PC-9 (cell line): ENCODE measurements at places on chromosomes 16 and 17.

GRCh38 chr17:50893183-50893993 lies 27.2 kb upstream of the TOB1 start:
- DNase-seq: peak; percentile 77

- no peak for DNase-seq
Observed at GRCh38 chr16:57648125-57648524, 19.7 kb downstream of the ADGRG1 start.

GRCh38 chr17:2138318-2138717 lies 83.4 kb downstream of the HIC1 start:
- DNase-seq: no peak

GRCh38 chr17:2295575-2295974 lies 8.0 kb downstream of the SMG6 start:
- DNase-seq: no peak

DNA sequence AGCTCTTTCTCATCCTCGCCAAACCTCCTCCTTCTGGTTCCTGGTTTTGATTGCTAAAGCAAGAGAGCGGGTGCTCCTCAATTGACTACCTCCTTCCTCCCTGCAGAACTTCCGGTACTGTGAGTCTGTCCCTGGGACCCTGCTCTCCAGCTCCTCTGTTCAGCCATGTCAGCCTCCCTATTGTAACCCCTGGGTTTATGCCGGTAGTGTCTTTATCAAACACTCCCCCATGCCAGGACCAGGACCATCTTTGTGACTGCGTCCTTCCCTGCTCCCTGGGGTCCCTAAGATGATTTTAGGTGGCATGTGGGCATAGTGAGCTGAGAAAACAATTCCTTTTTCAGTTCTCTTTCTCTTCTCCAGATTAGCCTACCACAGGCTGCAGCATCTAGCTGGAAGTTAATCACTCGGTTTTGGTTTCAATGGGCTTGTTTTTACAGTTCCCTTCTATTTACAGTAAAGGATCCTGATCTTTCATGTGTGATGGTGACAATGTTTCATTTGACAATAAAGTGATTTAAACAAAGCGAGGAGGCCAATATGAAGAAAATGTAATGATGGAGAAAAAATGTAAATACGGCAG lies 27.7 kb upstream of the IL21R start:
- DNase-seq: no peak

DNA sequence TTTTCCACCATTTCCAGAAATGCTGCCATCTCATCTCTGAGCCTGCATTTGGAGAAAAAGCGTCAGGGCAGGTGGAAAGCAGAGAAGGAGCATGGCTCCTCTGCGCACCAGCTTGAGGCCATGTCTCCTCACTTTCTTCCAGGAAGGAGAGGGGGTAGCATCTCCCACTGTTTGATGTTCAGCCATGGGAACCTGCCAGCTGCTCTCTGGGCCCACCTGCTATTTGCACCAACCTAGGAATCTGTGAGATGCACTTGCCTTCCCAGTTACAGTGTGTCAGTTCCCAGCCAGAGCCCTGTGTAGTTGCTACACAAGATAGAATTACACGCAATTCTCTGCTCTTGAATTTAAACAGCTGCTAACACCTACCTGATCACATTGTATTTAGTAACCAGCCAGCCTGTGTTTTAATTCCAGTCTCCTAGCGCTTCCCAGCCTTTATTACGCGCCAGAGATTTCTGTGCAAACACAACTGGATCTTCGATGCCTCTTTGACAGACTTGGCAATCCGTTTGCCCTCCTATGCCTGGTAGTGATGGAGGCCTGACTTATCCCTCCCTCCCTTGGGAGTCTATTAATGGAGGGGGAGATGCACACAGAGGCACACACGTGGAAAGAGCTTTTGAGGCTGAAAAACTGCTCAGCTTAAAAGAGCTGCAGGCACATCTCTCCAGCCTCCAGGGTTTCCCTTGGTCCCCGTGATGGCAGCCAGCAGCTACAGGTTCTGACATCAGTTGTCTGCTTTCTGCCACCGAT lies 98.1 kb upstream of the SEC14L1 start:
- DNase-seq: no peak

- peak; percentile 25 for DNase-seq
Observed at GRCh38 chr16:5615868-5616642, 518.5 kb upstream of the EEF2KMT start.

- no peak for DNase-seq
Observed at GRCh38 chr17:47762728-47763127, 29.7 kb downstream of the TBX21 start.

GRCh38 chr17:32631341-32632096 lies 144.7 kb downstream of the CDK5R1 start:
- no peak for DNase-seq

GRCh38 chr17:41581366-41582060 lies 5.2 kb downstream of the KRT14 start:
- no peak for DNase-seq

DNA sequence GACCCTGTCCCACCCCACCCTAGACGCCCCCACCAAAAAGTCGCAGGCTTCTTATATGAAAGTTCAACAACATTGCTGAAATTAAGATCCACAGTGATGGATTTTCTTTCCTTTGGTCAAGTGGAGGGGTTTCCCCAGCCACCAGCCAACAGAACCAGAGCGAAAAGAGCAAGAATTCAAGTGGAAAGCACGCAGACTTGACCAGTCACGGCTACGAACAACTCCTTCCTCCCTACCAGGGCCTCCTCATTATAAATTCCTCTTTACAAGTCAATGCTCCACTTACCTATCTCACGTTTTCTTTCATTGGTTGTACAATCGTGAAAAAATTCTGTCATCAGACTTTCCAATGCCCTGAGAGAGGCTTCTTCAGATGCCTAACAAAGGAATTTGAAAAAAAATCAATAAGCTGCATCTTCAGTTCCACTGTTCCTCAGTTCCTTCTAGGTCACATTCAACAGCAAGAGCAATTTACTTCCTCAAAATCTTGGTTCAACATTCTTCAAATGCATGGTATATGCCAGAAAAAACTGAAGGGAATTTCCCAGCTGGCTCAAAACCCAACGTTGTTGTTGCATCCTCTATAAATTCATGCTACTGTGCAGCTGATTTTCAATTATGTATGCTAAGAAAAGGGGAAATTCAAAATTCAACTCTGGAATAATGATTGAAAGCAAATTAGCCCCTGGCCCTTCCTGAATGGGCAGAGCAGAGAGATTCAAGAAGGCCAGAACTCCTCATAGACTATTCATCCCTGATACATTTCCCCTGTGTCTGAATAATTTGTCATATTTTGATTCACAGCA lies 30.9 kb downstream of the XPO6 start:
- no peak for DNase-seq

GRCh38 chr17:19876529-19877161 lies 8.9 kb upstream of the ULK2 start:
- DNase-seq: no peak

DNA sequence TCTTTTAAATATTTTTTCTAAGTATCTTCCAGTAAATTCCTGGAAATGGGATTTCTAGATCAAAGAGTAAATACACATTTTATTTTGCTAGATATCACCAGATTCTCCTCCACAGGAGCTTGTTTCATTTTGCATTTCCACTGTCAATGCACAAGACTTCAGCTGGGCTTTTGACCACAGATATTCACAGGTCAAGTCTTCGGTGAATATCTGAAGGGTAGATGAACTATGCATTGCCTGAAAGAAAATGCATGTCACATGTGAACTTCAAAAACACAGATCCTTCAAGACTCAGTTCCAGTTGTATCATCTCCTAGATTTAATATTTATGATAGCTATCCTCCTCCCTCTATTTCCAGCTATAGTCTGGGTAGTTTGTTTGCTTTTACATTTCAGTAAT lies 963.6 kb upstream of the GOT2 start:
- no peak for DNase-seq

DNA sequence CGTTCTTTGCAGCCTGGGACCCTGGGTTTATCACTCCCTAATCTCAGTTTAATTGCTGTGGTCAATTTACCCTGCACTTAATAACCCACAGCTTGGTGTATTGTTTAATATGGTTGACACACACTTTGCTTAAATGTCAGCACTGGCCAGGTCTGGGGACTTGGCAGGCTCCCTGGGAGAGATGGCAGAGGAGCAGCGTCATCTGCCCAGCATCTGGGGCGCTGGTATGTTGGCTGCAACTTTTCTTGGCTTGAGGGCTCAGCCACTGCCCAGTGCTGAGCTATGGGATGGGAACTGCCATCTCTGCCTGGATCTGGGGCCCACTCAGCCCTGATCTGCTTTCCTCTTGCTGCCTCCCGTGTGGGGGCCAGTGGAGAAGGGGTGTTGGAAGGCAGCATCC lies 115.7 kb upstream of the IRX3 start:
- DNase-seq: no peak

- no peak for DNase-seq
Observed at GRCh38 chr16:12868788-12869187, 32.6 kb upstream of the SHISA9 start.

GRCh38 chr16:17519101-17519955 lies 48.6 kb upstream of the XYLT1 start:
- DNase-seq: no peak

GRCh38 chr16:49637933-49638672 lies 217.8 kb downstream of the ZNF423 start:
- DNase-seq: no peak

DNA sequence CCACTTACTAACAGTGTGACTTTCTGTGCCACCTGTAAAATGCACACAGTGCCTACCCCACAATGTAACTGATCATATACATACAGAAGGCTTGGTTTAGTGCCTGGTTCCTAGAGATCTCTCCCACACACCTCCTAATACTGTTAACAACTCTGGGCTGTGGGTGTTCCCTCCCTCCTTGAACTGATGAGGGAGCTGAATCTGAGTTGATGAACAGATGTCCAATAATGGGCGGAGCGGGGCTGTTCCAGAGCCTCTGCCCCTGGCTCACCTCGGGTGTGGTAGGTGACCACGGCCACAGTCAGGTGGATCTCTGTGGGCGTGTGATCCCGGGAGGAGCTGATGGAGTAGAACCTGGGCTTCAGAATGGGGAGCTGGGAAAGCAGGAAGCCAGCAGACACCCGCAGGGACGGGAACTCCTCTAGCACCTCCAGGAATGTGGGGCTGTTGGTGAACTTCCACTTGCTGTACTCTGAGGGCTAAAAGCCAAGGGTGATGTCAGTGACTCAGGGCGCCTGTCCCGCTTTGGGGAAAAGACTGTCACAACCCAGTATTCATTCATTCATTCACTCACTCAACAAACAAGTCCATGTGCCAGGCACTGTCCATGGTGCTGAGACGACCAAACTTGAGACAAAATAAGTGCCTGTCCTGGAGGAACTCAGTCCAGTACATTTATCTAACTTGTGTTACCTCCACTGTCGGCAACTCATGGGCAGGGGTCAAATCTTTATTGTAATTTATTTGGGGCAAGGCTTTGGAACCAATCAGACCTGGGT lies 37.6 kb downstream of the NOS2 start:
- no peak for DNase-seq

- no peak for DNase-seq
Observed at GRCh38 chr17:33021731-33022408, 30.2 kb downstream of the SPACA3 start.

GRCh38 chr16:48117217-48118105 lies 38.3 kb downstream of the ABCC12 start:
- DNase-seq: peak; percentile 34

GRCh38 chr17:63740464-63741142 lies 996 bp downstream of the STRADA start:
- DNase-seq: no peak

DNA sequence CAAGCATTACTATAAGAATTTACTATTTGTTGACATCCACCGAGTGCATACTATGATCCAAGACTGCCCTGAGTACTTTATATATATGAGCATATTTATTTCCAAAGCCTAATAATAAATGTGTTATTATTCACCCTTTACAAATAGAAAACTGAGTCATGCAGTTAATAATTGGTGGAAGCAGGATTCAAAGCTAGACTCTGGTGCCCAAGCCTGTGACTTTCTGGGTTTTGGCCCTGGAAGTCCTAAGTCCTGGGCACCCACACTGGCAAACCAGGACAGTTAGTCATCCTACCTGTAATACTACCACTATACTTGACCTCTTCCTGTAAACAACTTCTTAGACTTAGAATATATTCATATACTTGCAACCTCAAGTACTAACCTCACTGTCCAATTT lies 257.4 kb upstream of the IRX5 start:
- no peak for DNase-seq

DNA sequence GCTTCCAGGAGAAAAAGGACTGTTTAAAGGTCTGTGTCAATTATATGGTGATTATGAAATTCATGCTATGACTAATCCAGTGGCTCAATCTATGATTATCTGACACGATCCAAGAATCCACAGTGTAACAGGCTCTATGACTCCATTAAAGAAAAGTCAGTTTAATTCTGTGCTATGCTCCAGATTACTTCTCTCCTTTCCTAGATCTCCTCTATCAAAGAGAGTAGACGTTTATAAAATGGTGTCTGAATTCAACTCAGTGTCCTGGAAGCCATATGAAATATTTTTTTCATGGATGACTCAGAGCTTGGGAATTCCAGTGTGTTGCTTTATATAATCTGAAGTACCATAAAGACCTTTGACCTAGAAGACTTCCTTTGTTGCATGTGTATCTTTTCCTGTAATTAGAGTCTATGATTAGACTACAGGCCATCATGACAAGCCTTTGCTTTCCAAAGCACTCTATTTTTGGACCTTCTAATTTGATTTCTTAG lies 27.0 kb upstream of the NF1 start:
- peak; percentile 6 for DNase-seq

DNA sequence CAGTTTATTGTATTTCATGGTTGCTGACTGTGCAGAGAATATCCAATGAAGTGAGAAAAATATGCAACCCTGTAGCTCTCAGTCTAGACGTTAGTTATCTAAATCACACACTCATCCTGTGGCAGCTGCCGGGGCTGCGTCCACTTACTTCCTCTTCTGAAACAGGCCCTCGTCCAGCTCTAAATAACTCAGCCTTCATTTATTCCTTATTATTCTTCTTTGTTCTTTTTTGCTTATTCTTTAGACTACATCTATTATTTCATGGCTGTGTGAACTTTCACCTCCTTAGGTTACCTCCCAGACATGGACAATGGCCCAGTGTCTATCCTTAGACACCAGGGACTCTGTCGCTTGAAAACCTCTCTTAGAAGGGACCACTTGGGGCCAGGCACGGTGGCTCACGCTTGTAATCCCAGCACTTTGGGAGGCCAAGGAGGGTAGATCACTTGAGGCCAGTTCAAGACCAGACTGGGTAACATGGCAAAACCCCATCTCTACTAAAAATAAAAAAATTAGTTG lies 3.4 kb upstream of the THUMPD1 start:
- DNase-seq: no peak

DNA sequence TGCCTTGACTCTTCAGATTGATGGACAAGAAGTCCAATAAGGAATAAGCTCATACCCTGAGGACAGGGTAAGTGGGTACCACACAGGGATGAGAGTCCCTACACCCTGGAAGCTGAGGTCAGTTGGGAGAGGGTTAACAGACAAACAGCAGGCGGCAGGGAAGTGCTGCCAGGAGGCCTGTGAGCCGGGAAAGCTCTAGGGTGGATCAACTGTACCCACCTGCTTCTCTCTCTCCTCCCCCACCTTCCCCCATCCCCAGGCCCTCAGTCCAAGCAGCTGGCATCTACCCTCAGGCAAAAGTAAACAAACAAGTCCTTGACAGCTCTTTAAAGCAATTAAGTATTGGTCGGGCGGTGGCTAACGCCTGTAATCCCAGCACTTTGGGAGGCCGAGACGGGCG lies 20.7 kb upstream of the MYLK3 start:
- no peak for DNase-seq
